ENCODE measurements at places on chromosomes 16 and 17.

DNA sequence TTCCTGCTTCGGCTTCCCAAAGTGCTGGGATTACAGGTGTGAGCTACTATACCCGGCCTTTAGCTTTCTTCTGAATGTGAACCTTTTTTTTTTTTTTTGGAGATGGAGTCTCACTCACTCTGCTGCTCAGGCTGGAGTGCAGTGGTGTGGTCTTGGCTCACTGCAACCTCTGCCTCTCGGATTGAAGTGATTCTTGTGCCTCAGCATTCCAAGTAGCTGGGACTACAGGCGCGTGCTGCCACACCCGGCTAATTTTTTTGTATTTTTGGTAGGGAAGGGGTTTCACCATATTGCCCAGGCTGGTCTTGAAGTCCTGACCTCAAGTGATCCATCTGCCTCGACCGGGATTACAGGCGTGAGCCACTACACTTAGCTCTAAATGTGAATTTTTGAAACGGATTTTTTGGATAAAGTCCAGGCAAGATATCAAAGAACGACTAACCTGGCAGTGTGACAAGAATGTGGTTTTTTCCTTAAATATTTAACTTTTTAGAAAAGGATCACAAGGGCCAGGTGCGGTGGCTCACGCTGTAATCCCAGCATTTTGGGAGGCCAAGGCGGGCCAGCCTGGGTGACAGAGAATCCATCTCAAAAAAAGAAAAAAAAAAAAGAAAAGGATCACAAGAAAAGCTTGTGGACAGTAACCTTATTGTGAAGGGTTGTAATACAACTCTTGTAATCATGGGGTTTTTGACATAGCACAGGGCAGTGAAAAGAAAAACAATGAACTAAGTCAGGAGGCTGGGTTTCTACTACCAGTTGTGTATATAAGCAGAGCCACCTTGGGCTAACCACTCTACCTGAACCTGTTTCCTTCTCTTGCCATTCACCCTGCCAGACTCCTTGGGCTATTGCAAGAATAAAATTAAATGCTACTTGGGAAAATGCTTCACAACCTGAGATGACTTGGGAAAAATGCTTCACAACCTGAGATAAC is 6.2 kb downstream of the BRCA1 start:
- no peak for DNase-seq

DNA sequence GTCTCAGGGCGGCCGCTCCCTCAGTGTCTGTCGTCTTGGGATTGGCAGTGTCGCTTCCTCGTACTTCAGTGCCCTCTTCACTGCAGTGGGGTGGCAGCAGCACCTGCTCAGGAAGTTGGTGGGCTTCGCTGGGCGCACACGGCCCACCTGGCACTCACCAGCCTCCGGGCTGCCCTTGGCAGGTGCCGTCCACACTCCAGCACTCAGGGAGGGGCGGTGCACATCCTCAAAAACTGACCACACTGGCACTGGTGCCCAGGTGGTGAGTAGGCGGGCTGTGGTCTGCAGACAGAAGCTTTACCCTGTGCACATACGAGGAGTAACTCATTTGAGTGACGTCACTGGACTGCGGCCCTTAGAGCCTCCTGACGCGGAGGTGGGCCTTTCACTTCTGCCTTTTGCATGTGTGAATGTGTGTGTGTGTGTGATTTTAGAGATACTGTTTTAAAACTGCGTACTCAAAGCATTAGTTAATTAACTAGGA is 94.6 kb downstream of the BANP start:
- no peak for DNase-seq

DNA sequence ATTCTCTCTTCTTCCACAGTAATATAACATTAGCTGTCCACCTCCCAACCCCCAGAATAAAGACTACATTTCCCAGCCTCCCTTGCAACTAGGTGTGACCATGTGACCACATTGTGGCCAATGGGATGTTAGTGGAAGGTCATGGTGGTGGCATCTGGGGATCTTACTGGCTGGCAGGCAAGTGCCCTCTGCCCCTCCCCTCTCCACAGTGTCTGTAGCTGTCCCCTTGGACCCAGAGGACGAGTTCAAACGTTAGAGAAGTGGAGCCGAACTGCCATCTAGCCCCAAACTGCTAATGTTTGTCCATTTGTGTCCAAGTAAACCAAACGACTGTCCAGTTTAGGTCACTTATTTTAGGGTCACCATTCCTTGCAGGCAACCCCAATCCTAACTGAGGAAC is 26.6 kb upstream of the KCNG4 start:
- DNase-seq, result no peak

DNA sequence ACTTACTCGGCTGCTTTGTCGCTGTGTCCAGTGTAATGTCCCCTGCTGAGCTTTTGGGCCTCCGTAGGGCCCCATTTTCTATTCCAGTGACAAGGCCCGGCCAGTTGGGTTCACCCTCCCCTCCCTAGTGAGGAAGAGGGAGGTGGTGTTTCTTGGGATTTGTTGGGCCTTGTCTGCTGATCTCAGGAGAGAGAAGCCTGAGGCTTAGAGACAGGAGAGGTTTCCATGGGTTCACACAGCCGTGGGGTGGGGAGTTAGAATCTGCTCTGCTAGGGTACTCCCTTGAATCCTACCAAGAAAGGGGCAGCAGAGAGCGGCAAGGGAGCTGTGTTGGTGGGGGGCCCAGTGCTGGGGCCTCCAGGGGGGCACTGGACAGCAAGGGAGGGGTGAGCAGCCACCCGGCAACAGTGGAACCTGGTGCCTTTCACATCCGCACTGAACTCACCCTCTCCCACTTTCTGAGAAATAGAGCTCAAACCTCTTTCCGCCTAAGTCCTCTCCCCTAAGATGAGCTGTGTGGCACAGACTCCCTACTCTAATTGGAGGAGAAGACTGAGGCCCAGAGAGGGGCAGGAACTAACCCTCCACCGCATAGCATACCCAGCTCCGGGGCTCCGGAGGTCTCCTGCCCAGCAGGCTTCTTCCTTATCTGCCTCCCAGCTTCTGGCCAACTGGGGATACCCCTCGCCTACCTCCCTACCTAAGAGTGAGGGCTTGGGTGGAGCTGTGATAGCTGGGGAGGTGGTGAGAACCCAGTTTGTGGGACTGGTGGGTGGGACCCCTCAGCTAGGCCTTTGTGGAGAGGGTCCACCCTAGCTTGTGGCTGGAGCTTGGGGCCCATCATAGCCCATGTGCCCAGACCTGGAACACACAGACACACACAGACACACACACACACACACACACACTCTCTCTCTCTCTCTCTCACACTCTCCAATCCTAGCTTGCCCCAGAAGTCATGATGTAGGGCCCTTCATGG is 6.8 kb downstream of the TBKBP1 start:
- no peak for DNase-seq

GRCh38 chr16:79008869-79009179 is 591.7 kb downstream of the MAF start:
- DNase-seq, result no peak

- no peak for DNase-seq
Observed at GRCh38 chr17:80855948-80856862, 135.4 kb upstream of the CHMP6 start.

- DNase-seq, result no peak
Observed at GRCh38 chr17:5065227-5065744, 13.0 kb upstream of the ZFP3 start.

GRCh38 chr17:43779145-43780125 is 658 bp upstream of the DUSP3 start:
- no peak for DNase-seq

- DNase-seq, result no peak
Observed at GRCh38 chr16:84610376-84610775, 7.5 kb downstream of the COTL1 start.

DNA sequence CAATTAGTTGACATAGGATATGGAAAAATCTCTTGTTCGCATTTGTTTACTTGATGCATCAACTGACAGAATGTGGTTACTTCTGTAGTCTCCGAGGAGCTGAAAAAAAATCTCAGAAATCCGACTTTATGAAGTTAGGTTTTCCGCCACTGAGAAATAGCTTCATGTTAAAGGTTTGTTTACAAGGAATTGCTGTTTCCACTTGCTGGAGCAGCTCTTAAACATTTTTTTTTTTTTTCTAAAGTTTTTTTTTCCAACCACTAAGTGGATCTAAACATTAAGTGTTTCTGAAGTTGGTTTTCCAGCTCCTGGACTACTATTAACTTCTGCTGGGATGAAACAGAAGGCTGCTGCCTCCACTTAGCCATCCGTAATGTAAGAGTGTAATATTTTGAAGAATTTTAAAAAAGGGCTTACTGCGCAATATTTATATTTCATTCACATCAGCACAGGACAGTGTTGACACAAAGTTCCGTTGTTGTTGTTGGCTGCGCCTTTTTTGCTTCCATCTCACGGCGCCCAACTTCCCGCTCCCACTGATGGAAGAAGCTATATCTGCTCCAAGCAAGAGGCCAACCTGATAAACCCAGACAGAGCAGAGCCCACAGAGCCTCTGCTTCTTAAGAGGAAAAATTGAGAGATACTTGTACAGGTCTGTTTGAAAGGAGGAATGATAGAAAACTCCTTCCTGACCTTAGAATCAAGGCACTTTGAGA is 167.7 kb upstream of the KCNJ16 start:
- no peak for DNase-seq

GRCh38 chr16:55408661-55409060 is 70.3 kb upstream of the MMP2 start:
- DNase-seq, result no peak

- no peak for DNase-seq
Observed at GRCh38 chr17:68152161-68152571, 95.7 kb upstream of the AMZ2 start.

GRCh38 chr16:29182501-29182900 is 197.6 kb downstream of the LAT start:
- DNase-seq, result no peak

GRCh38 chr17:61436273-61436672 is 15.9 kb upstream of the TBX4 start:
- DNase-seq, result no peak

DNA sequence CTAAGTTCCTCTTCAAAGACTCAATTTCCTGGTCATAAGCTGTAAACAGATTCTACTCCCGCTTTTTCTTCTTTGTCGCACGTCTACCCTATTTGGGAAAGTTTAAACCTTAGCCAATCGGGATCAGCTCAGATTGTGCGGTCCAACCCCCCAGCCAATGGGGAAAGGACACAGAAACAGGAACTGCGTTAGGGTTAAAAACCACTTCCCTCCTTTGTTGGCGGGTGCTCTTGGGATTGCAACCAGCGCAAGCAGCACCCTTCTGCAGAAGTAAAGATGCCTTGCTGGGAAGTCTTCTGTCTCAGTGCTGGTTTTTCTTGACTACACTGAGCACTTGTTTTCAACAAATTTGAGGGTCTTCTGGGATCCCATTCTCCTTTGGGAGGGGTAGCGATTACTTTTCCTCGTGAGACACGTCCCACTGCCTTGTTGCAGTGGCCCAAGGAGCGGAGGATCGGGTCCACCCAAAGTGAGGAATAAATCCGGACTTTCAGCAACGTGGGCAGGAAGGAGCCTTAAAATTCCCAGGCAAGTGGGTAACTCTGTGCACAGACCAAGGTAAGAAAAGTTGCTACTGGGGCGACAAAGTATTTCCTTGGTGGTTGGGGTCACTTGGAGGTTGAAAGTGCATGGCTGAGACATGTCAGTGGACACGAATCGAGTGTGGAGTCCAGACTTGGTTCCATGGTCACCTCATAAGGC is 1.0 kb upstream of the YPEL3 start:
- DNase-seq, result no peak

GRCh38 chr16:50393858-50394802 is 25.3 kb upstream of the BRD7 start:
- DNase-seq, result no peak

DNA sequence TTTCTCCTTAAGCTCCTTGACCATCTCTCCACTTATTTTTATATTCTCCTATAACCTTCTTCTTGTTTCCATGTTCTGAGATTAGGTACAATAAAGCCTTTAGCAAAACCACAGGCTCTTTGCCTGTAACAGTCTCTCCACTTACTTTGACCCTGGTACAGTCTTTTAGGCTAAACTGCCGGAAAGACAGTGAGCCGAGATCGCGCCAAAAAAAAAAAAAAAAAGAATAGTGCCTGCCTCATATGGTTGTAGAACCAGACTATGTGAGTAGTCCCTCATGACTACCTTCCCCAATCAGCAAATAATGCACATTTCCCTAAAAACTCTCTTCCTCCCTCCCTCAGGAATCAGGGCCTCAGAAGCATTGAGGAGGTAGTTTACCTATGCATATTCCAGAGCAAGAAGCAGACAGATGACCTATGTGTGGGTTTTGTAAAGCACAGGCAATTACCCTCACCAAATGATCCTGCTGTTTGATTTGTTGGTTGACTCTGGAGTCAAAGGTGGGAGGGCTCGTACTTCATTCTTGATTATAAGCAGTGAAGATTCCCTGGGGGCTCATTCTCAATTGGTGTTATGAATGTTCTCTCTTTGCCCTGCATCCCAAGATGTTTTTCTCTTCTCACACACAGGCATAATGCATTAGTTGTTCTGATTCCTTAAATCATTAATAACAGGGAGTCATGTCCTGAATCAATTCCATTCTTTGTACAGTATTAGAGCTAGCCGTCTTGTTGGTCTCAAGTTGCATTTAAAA is 8.9 kb upstream of the NME1 start:
- DNase-seq, result no peak

- no peak for DNase-seq
Observed at GRCh38 chr17:79984045-79984840, 51.4 kb downstream of the TBC1D16 start.

GRCh38 chr17:6681671-6682070 is 30.1 kb downstream of the C17orf100 start:
- no peak for DNase-seq

DNA sequence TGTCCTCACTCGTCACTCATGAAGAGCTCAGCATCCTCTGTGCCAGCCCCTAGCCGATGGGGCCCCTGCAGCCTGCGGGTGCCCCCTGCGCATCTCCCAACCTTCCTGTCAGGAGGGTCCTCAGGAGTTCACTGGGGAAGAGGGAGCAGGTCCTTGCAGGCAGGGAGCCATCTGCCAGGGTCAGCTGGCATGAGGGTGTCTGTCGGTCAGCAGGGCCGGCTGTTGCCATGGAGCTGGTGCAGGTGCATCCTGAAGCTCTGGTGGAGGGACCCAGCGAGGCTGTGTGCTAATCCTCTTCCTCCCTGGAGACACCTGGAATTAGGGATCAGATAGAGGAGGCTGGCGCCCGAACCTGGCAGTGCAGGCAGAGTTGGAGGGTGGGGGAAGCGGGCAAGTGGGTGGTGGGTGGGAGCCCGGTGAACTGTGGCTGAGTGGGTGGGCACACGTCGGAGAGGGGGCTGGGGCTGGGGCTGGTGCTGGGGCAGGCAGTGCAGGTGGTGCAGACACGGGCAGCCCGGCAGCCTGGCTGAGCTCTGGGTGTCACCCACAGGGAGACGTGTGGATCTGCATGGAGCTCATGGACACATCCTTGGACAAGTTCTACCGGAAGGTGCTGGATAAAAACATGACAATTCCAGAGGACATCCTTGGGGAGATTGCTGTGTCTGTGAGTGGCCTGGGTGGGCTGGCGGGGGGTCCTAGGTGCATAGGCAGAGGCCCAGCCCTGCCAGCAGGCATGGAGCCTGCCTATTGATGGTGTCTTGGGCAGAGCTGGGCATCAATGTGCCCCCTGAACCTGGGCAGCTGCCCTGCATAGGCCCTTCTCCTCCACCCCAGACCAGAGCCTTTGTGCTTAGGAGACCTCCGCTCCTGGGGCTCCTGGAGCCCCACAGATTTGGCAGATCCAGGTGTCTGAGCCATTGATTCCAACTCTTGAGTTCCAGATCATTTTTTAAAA is 17.4 kb downstream of the MAP2K3 start:
- no peak for DNase-seq

GRCh38 chr17:81513753-81514488 is 1.3 kb upstream of the ACTG1 start:
- DNase-seq, result no peak

- DNase-seq, result no peak
Observed at GRCh38 chr17:57425431-57425830, 169.1 kb downstream of the MSI2 start.

GRCh38 chr17:28475151-28475900 is 1.9 kb downstream of the SLC13A2 start:
- DNase-seq, result no peak

GRCh38 chr16:57283959-57284208 is 588 bp downstream of the PLLP start:
- no peak for DNase-seq
